ENCODE measurements at places on chromosomes 5 and 9.
A peak's percentile ranks its signal among the peaks of the same experiment; 100 is the strongest.

- DNase-seq = no peak
Observed at GRCh38 chr5:43523662-43524072, 8.7 kb upstream of the C5orf34 start.

GRCh38 chr5:95029569-95030366, 255.1 kb downstream of the MCTP1 start:
- DNase-seq = peak; percentile 45

- DNase-seq = peak; percentile 1
Observed at GRCh38 chr9:134034215-134035040, 9.1 kb downstream of the BRD3OS start.

DNA sequence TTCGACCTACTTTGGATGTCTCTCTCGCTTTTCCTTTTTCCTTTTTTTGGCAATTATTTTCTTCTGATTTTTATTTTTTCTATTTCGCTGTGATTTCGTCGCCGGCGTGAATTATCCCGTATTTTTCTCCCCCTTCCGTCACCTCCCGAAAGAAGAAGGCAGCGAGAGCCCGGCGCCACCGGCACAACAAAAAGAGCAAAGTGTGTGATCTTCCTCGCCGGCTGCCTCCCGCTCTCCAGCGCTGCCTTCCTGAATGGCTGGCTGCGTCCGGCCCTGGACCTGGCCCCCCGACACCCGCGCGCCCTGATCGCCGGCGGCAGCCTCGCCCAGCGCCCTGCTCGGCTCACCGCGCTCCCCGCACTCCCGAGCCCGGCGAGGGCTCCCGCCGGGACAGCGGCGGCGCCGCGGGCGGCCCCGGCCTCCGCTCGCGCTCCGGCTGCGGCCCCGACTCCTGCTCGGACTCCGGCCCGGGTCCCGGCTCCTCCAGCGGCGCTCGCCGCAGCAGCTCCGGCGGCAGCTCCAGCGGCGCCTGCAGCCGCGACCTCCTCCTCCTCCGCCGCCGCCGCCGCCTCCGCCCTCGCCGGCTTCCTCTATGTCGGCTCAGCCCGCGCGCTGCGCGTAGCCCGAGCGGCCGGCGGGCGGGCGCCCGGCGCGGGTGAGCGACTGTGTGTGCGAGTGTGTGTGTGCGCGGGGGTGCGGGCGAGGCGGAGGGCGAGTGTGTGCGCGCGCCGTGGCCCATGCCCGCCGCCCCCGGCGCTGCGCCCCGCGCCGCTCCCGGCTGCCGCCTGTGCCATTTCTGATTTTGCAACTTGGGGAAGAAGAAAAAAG, 960 bp downstream of the NR2F1 start:
- DNase-seq = peak; percentile 77

DNA sequence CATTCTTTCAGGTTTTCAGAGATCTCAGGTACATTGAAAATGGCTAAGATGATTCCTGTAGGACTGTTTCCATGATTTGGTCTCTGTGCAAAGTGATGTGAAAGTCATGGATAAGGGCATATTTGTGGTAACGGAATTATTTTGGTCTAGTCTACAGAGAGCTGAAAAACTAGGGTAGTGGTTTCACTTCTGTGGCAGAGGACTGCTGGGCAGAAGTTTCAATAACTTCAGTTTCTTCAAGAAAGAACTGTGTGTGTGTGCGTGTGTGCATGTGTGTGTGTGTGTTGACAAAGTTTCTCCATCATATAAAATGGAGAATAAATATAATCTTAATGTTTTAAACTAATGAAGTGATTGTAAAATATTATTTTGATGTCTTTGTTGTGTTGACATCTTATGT, 4.3 kb downstream of the CNOT8 start:
- no peak for DNase-seq

DNA sequence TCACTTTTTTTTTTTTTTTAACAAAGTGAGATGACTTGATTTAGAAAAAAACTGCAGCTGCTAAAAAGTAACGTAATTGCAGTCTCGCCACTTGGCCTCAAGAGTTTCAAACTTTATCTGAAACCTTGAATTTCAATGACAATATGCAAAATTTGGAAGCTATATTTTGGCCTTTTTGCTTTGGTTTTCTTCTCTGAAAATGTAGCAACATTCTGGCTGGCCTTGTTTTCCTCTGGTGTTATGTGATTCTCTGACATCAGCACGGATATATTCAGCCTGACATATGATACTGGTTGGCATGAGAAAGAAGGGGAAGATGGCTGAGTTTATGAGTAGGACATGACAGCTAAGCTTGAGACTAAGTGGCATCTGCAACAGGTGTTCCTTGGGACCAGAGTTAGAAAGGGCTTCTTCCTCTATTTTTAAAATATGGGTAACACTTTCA, 136.5 kb downstream of the MEF2C start:
- no peak for DNase-seq

GRCh38 chr5:159782197-159782994, 133.9 kb upstream of the ADRA1B start:
- DNase-seq = no peak
